ENCODE measurements at places on chromosomes 5 and 9.

DNA sequence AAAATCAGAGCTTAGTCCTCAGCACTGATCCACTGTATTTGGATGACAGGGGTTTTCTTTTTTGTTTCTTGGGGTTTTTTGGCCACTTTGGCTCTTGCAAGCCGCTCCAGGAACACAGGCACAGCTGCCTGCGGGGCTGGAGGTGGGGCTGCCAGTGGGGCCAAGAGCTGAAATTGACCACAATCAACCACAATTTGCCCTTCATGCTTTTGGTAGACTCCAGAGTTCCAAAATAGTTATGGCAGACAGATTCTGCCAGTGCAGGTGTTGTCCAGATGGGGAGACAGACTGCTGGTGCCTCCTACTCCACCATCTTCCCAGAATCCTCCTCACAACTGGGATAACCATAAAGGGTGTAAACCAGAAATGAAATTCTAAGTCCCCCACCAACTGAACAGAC lies 36.5 kb downstream of the PLEKHG4B start:
- no peak for DNase-seq

DNA sequence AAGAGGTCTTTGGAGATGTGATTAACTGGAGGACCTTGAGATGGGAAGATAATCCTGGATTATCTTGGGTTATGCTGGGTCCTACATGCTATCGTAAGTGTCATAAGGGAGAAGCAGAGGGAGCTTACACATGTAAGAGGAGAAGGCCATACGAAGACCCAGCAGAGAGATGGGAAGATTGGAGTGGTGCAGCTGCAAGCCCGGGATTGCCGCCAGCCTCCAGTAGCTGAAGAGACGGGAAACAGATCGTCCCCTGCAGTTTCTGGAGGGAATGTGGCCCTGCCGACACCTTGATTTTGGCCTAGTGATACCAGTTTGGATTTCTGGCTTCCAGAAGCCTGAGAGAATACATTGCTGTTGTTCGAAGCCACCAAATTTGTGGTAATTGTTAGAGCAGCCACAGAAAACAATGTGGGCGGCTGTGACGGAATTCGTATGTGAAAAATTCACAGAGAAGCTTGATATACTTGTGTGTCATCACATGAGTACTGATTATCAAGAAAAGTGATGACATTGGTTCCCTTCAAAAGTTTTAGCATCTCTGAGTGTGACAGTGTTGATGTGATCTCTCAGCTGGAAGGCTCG lies 86.9 kb downstream of the CYFIP2 start:
- DNase-seq = no peak

- no peak for DNase-seq
Observed at GRCh38 chr9:1202512-1203280, 152.5 kb downstream of the DMRT2 start.

GRCh38 chr5:133890776-133891280 lies 77.6 kb downstream of the C5orf15 start:
- no peak for DNase-seq

DNA sequence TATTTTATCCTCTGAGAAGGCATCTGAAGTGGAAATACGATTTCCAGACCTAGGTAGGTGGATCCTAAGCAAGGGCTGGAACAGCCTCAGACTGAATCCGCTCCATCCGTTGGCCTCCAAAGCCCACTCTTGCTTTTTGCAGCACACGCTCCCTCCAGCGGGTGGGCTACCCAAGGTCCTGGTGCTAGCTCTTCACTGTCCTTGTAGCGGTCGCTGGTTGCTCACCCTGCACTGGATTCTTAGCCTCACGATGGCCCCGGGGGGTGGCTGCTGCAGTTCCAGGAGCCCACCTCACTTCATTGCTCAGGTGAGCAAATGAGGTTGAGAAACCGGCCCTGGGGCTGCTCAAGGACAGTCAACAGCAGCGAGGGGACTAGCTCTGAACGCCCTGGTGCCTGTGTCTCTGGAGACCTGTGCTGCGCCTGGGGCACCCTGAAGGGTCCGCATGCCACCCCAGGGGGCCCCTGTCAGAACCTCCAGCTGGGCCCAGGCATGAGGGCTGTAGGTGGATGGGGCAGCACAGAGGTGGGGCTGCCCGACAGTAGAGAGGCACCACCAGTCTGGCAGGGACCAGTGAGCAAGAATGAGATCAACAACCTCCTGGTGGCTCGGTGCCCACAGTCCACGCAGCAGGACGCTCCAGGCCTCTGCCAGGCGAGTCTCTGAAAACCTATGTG lies 4.3 kb downstream of the MGAT4B start:
- DNase-seq = no peak

DNA sequence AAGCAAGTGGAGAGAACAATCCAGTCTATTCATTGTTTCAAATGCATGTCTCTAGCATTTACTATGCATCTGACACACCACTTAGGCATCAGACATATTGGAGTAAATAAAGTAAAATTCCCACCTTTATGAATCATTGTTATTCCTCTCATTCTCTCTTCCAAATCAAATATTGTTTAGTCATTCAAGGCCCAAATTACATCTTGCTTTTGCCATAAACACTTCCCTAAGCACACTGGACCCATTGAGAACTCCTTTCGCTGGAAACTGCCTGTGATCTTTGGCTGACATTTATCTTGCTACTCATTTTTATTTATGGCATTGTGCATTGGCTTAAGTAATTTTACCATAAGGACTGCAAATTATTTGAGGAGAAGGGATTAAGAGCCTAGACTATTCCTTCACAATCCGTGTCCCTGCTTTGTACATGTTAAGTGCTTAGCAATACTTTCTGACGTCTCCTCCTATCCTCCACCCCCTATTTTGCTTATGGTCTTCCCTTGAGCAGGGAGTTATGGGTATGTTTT lies 7.4 kb downstream of the C5orf46 start:
- DNase-seq = no peak

DNA sequence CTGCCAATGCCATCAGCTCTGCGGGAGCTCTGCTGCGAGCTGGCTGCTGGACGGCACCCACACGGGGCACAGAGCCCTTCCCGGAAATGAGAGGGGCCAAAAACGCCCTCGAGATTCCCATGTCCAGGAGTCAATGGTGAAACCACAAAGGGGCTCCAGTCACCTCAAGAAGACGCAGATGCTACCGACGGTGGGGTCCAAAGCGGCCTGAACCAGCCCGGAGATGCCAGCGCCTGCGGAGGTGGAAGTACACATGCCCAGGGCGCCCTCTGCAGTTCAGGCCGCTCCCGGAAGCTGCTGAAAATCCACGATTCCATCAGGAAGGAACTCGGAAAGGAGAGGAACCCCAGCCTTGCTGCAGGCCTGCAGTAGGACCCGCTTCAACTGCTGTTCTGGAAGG lies 82.4 kb upstream of the SELENOP start:
- no peak for DNase-seq

DNA sequence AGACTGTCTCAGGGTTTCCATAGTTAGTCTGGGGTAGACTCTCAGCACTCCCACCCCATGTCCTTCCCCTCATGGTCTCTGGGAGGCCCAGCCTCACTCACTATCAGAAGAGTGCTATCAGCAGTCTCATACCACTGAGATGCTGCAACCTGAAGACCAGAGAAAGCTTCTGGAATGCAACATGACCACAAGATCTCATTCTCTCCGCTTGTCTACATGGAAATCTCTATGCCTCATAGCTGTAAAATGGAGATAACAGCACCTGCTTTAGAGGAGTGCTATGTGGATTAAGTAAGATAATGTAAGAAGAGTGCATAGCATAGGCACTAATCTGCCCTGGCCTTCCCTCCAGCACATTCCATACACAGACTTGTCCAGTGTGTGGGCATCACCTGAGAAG lies 47.0 kb upstream of the ZNF169 start:
- no peak for DNase-seq

DNA sequence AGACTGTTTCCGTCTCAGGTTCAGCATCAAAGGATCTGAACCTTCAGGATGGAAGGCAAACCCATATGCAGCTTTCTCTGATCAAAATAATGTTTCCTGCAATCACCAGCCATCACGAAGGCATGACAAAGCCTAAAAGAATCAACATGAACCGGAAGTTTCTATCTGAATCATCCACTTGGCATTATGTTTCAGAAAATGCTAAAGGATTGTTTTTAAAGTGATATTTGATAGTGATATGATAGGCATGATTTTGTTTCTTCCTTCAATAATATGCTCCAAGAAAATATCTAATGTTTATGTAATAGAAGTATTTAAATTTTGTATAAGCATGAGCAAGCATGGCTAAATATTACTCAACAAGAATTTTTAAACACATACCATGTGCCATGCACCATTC lies 219.6 kb downstream of the PLK2 start:
- no peak for DNase-seq

All from anterior cingulate cortex (tissue), 58 donors.